ENCODE measurements at places on chromosomes 12 and 14. TPM values are rescaled to one million over a fixed set of nuclear protein-coding genes. Genes with fewer than 3 reads are reported as not detected.

DNA sequence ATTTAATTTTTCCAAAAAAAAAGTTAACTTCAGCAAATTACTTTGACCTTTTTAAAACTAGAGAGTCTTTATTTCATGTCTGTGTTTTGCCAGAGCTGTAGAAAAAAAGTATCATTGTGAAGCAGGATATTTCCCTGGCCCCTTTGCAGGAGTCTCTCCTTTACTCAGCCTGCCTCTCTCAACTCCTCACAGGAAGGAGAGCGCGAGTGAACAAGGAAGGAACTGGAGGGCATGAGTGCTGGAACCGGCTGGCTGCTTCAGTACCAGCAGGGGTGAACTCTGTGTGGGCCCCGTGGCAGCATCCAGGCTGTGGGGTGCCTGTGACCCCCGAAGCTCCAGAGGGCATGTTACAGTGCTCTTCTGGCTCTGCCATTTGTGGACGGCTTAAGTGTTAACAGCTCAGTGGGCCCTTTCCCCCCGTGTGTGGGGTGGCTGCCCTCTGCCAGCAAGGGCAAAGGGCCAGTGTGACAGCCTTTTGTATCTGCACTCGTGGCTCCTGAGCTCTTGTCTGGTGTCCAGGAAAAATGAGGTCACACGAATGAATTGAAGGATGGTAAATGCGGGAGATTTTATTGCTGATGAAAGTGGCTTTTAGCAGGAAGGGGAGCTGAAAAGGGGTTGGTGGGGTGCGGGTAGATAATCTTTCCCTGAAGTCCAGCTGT lies 76.6 kb upstream of the KCNH3 start:
- no peaks in the 10 kb centered on the region for H3K4me1 ChIP-seq
- H3K27ac ChIP-seq = no peak overlapping the region
- H3K36me3 ChIP-seq = no peaks in the 10 kb centered on the region
- no peak overlapping the region for H3K4me3 ChIP-seq
- DNase-seq = no peak

GRCh38 chr14:93543766-93544165 lies 113.0 kb downstream of the UNC79 start:
- no peak overlapping the region for H3K27ac ChIP-seq
- H3K4me3 ChIP-seq = no peak overlapping the region
- DNase-seq = peak; percentile 14
- peaks cover 11% of the 10 kb centered on the region for H3K4me1 ChIP-seq

DNA sequence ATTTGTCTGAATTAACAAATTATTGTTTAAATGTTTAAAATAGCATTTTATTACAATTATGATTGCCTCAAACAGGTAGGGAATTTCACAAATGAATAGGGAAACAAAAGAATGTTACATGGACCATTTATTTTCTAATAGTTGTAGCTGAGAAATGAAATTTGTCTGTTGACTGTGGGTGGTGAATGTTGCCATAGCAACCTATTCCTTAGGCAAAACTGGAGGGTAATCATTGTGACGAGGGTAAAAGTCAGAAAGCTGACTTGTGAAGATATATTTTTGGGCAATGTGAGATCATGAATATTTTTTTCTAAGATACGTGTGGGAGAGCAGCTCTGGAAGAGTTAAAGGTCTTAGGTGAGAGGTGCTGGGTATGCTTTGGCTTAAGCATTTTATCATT lies 24.2 kb upstream of the CLEC14A start:
- H3K36me3 ChIP-seq = no peaks in the 10 kb centered on the region
- no peaks in the 10 kb centered on the region for H3K27me3 ChIP-seq
- H3K4me3 ChIP-seq = no peak overlapping the region
- no peaks in the 10 kb centered on the region for H3K4me1 ChIP-seq
- no peak overlapping the region for H3K27ac ChIP-seq

GRCh38 chr14:76056128-76056527 lies 70.6 kb downstream of the IFT43 start:
- H3K4me3 ChIP-seq = no peak overlapping the region
- no peak overlapping the region for H3K27ac ChIP-seq
- H3K27me3 ChIP-seq = no peaks in the 10 kb centered on the region

The SLC17A8 gene
- not detected for polyA plus RNA-seq

Measured in CD14-positive monocyte (primary cell).